CD8-positive, alpha-beta T cell (primary cell): ENCODE measurements at places on chromosomes 12 and 14.
A peak's percentile ranks its signal among the peaks of the same experiment; 100 is the strongest.

DNA sequence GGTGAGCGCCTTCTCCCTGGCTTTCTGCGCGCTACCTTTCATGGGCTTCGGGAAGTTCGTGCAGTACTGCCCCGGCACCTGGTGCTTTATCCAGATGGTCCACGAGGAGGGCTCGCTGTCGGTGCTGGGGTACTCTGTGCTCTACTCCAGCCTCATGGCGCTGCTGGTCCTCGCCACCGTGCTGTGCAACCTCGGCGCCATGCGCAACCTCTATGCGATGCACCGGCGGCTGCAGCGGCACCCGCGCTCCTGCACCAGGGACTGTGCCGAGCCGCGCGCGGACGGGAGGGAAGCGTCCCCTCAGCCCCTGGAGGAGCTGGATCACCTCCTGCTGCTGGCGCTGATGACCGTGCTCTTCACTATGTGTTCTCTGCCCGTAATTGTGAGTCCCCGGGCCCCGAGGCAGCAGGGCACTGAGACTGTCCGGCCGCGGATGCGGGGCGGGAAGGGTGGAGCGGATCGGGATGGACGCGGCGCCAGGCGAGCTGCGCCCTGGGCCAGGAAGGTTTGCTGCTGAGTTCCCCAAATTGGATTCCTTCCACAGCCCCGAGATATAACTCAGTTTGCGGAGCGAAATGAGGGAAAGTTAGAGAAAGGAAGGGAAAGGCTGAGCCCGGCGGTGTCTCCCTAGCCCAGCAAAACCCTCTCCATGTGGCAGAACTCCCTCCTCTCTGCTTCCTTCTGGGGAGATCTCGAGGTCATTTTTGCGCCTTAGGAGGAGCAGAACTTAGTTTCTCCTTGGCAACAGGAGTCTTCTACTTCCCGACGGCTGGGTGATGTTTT lies 972 bp downstream of the PTGDR start:
- peak; percentile 60 for DNase-seq

DNA sequence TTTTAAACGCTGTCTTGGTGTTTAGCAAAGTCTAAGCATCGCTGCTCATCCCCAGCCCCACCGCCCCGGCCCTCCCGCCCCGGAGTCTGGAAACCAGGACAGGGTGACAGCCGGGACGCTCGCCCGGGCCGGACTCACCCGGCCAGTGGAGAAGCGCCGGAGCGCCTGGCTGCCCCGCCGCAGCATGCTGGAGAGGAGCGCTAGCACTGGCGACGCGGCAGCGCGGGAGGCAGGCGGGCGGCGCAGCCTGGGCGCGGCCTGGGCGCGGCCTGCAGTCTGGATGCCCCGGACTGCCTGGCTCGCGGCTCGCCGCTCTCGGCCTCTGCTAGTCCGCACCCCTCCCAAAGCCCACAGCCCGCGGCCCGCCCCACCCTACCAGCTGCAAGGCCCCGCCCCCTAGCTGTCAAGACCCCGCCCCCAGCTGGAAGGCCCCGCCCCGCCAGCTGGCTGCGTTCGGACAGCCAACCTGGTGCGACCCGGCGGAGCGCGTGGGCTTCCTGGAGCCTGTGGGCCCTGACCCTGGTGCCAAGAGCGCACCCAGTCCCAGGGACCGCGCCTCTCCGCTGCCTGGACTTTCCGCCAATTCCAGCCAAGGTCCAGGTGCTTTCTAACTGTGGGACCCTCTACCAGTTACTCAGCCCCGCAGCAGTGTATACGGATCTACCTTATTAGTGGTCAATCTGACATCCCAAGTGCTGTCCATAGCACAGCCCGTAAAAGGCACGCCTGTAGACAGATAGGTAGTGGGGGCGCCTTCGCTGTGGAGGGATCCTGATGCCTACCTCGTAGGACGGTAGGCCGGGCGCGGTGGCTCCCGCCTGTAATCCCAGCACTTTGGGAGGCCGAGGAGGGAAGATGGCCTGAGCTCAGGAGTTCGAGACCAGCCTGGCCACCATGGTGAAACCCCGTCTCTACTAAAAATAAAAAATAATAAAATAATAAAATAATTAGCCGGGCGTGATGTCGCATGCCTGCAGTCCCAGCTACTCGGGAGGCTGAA lies at the start of gene ALDH1L2:
TSS of gene ALDH1L2 (minus strand) at position 208 of the 1,000 bp plus-strand sequence. CDS start at position 186, 22 bp downstream.
- DNase-seq, result peak; percentile 56

GRCh38 chr12:107129315-107129930 lies 36.1 kb upstream of the CRY1 start:
- no peak for DNase-seq

DNA sequence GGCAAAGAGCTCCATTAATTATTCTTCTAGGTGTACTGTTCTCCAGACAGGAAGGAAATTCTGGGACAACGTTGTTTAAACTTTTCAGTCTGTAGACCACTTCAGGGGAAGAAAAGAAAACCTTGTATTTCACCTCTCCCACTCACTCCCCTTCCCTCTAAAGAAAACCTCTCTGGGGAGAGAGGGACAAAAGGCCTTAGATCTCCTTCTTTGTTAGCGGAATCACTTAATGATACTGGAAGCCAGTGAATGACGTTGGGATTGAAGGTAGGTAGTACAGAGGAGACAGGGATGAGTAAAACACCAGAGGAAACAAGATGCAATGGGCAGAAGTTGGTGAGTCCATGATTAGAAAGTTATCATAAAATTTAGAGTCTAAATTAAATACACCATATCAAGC lies 38.7 kb upstream of the SGPP1 start:
- no peak for DNase-seq

DNA sequence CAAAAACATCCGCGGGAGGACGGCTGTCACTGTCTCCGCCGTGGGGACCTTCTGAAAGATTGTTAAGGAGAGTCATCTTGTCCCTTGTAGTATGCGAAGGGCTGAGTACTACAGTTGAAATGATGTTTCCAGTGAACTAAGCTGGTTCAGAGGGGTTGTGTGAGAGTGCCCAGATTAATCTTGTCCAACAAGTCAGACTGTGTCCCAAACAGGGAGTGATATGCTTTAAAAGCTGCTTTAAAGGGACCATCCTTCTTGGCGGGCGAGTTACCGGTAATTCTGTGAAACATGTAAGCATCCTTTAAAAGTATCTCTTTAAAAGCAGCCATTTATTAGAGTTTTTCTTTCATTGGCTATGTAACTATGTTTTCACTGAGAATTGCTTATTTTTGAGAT lies 1.1 kb downstream of the WDR20 start:
- DNase-seq, result no peak

DNA sequence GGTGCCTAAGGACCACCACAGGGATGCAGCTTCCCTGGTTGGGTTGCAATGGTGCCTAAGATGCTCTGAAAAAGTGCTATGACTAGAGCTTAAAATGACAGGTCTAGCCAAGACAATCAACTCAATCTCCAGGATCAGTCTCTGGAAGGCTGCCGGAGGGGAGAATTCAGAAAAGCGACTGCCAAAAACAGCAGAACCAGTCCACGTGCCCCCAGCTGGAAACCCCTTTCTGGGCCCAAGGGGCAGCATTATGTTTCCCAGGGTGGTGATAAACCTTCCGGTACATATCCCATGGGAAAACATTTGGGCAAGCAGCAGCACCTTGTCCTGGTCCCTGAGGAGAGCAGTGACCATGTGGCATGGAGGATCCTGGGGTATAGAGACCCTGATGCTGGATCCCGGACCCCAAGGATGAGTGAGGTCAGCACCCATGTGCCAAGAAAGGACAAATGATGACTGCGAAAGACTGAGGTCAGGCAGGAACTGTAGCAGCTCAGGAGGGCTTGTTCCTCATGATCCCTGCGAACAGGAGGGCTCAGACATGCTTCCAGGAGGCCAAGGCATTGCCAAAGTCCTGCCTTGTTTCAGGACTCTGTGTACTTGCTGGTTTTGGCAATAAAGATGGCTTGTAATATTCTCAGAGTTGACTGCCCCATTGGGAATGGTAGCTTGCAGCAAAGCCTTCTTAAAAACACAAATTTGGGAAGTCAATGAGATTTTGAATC lies 49.9 kb upstream of the LTBP2 start:
- DNase-seq, result no peak

GRCh38 chr12:29389295-29389919 lies 8.4 kb upstream of the ERGIC2 start:
- DNase-seq, result no peak

DNA sequence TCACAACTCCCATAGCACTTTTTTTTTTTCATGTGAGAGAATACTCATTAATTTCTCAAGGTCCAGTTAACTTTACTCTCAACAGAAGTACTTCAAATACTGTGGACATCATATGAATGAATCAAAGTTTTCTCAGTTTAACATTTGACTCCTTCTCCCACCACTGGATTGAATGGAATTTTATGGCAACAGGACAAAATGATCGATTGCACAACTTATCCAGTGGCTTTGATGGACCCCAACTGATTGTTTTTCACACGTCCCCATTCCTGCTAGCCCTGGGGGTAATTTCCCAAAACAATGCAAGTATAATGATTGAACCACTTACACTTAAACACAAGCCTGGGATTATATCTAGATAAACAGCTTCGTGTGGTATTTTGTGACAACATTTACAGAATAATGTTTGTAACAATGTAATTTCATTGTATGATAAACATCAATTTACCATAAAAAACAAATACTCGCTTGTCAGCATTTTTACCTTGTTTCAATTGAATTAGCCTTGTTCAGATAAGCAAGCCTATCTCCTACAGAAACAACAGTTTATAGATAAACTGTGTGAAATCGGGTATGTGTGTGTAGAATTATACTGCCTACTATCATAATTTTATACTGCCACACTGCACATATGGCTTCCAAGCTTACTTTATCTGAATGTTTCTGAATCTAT lies 60.9 kb downstream of the SOX5 start:
- no peak for DNase-seq

GRCh38 chr14:69005432-69006148 lies 26.5 kb upstream of the ACTN1 start:
- DNase-seq, result no peak

GRCh38 chr12:69915964-69916363 lies 90.9 kb downstream of the MYRFL start:
- no peak for DNase-seq

GRCh38 chr14:64878837-64879634 lies 671 bp downstream of the SPTB start:
- no peak for DNase-seq

- DNase-seq, result no peak
Observed at GRCh38 chr12:105069936-105070702, 14.1 kb downstream of the ALDH1L2 start.

GRCh38 chr14:54669721-54670561 lies 103.0 kb downstream of the SAMD4A start:
- DNase-seq, result peak; percentile 20

GRCh38 chr12:1583421-1584078 lies 10.8 kb downstream of the FBXL14 start:
- peak; percentile 88 for DNase-seq
